ENCODE measurements at places on chromosomes 1 and 21.

GRCh38 chr1:55854911-55855310 lies 639.7 kb upstream of the USP24 start:
- DNase-seq = no peak

GRCh38 chr21:31459457-31459856 lies 115.4 kb upstream of the TIAM1 start:
- DNase-seq = no peak

DNA sequence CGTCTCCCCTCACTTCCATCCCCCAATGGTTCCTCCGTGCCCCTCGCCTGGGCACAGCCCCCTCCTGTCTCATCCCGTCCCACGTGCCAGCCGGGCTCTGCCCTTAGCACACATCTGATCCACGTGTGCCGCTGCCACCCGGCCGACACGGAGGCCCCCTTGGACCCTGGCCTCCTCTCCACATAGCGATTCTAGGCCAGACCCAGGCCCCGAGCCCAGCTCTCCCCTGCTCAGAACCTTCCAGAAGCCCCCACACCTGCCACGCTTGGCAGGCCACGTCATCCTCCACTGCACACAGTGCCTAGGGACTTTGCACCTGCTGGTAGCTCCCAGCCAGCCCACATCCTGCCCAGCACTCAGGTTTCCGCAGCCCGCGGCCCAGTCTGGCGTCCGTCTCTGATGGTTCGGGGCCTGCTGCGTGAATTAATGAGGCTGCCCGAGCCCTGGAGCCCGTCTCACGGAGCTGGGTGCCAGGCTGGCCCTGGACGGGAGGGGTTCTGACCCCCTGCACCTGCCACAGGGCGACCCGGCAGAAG lies 20.1 kb downstream of the PLCH2 start:
- DNase-seq = no peak

DNA sequence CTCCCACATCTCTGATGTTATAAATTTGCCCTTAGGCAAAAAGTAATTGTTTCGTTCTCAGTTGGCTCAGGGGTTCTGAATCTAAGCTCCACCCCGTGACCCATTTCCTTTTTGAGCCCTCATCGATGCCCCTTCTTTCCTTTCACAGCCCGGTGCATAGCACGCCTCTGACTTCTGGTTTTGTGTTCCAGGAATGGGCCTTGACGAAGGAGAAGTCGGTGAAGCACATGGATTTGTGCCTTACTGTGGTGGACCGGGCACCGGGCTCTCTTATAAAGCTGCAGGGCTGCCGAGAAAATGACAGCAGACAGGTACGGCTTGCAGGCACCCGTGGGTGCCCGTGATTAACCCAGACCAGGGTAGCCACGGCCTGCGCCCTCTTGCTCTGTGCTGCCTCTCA lies 151.9 kb downstream of the PGBD5 start:
- no peak for DNase-seq

GRCh38 chr1:245575710-245576109 lies 420.9 kb downstream of the KIF26B start:
- no peak for DNase-seq

DNA sequence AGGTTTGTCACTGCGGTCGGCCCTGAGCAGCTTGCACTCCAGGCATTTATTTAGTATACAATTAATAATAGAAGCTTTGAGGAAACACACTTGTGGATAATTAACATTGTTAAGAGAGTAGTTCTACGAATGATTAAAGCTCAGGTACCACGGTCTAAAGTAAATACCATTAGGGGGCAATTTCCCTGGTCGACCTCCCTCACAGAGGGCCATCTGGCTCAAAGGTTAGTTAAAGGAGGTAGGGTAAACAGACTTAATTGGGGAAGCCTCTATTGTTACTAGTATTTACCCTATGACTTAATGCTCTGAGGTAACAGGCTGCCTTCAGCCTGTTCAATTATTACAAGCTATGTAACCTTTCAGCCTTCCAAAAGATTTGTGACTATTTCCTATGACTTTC lies 122.3 kb upstream of the SLC44A3 start:
- no peak for DNase-seq

- DNase-seq = no peak
Measured at GRCh38 chr21:45959779-45960390, 21.7 kb upstream of the COL6A1 start.

- no peak for DNase-seq
Measured at GRCh38 chr21:33668180-33668579, 25.9 kb downstream of the ITSN1 start.
